Iris pigment epithelial cell (primary cell): ENCODE measurements at places on chromosomes 1 and 21.

- no peak for DNase-seq
Measured at GRCh38 chr1:156399355-156400125, 30.5 kb downstream of the RHBG start.

- no peak for DNase-seq
Measured at GRCh38 chr1:5410652-5411051, 581.6 kb downstream of the NPHP4 start.

GRCh38 chr1:151311589-151312331, 15.5 kb downstream of the PI4KB start:
- DNase-seq, result peak; percentile 100

DNA sequence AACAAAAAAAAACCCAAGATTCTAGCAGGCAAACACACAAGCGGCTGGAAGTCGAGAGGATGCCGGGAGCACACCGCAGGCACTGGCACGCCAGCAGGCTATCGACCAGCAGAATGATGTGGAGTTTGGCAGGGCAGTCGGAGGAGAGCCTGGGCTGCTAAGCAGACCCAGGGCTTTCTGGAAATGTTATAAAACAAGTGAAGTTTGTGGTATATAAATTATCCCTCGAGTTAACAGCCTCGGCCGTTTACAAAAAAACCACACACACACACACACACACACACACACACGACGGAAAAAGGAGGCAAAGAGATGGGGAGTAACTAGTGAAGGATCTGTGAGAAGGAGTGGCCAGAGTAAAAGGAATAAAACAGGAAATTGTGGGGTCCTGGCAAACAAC, 87.2 kb upstream of the IVNS1ABP start:
- DNase-seq, result peak; percentile 28

DNA sequence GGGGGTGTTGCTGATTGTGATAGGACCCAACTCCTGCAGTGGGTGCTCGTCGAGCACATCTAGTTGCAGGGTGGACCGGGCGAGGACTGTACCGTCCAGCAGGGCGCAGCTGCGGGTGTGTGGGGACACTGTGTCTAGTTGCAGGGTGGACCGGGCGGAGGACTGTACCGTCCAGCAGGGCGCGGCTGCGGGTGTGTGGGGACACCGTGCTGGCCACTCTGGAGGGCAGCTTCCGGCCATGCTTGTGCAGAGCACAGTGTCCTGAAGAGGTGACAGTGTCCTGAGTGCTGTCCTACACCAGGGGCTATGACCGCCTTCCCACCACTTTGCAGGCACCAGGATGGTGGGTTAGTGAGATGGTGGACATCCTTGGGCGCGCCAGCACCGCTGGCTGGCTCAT, 4.6 kb upstream of the TRPM2 start:
- no peak for DNase-seq

- DNase-seq, result peak; percentile 73
Measured at GRCh38 chr1:150281221-150281757, 1.1 kb upstream of the CIART start.

DNA sequence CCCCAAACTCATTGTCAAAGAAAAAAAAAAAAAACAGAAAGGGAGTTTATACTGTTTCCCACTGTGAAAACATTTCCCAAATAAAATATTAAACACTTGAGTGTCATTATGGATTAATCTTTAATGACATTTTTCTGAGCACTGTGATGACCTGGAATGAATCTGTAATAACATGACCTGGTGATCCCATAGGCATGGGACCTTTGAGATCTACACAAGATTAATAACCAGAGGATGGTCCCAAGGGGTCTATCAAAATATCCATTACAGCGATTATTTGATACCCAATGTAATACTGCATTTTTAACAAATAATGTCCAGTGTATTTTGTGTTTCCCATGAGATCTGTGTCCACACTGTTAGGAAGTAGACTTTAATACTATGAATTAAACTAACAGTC, 32.4 kb upstream of the NCAM2 start:
- no peak for DNase-seq

DNA sequence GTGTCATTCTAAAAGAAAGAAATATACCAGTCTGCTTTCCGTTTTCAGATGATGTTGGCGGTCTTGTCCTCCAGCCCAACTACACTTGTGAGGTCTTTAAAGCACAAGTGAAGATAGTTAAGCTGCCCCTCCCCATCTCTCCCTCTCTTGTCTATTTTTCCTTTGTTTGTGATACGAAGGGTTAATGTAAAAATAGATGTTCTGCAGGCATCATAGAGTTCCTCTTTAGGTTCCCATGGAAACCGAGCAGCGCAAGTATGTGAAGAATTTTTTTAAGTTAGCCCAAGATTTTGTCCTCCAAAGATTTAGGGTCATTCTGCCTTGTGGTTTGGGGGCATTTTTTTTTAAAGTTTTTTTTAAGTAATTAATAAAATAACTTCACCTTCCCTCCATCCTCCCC, 232.4 kb upstream of the AJAP1 start:
- no peak for DNase-seq

DNA sequence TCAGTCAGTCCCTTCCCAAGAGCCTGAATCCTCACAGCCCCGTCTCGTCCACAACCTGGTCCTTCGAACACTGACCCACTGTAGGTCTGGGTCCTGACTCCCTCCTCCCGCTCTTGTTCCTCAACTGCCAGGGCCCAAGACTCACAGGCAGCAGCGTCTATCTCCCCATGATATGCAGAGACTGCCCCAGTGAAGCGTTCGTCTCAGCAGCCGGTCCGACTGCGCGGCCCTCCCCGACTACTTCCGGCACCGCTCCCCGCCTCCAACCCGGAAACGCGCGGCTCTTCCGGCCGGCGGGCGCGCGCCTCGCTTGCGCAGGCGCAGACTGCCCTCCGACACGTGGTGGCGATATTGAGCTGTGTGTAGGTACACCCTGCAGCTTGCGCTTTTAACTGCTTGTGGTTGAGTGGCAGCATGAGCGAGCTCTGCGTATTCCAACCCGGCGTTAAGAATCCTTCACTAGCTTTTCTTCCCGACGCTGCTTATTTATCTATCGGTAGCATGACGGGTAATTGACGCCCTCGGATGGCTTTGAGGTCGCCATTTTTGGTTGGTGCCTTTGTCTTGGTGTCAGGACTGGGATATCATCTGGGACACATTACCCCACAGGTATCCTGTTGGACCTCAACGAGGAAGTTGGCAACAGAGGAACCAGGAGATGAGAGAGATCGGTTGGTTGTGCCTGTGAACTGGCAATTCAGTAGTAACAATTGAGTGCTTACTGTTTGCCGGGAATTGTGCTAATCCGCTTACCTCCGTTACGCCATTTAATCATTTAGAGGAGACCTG, at the start of gene TAF12:
TSS of gene TAF12 (minus strand) at position 221 of the 789 bp plus-strand sequence. CDS start 20,986 bp downstream, outside the sequence.
- peak; percentile 97 for DNase-seq

- DNase-seq, result peak; percentile 64
Measured at GRCh38 chr1:77571642-77572041, 110.8 kb downstream of the ZZZ3 start.

DNA sequence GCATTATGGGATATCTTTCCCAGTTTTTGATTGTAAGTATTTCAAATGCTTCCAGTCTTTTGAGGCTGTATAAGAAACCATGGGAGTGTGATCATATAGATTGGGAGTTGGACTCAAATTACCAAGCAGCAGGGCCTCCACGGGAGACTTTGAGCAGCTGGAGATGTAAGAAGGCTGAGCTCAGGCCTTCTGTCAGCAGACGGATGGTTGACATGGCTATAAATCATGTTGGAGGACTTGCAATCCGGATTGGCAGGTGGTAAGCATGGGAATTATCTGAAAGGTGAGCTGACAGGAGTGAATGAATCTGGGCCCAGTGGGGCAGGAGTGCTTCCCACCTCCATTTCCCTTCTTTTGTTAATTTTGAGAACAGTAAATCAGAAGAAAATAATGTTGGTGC, 83.2 kb upstream of the PPM1J start:
- no peak for DNase-seq
